Stimulated activated CD8-positive, alpha-beta memory T cell treated with anti-CD3 and anti-CD28 coated beads, Interleukin-7, amount 100 ng/mL, for 1 hour (primary cell): ENCODE measurements at places on chromosomes 3 and 15.
A peak's percentile ranks its signal among the peaks of the same experiment; 100 is the strongest.

- no peak for DNase-seq
These were observed 27.3 kb upstream of the EID1 start for GRCh38 chr15:48850648-48851047.

- no peak for DNase-seq
These were observed 287.1 kb downstream of the SOX2 start for GRCh38 chr3:181998828-181999227.

DNA sequence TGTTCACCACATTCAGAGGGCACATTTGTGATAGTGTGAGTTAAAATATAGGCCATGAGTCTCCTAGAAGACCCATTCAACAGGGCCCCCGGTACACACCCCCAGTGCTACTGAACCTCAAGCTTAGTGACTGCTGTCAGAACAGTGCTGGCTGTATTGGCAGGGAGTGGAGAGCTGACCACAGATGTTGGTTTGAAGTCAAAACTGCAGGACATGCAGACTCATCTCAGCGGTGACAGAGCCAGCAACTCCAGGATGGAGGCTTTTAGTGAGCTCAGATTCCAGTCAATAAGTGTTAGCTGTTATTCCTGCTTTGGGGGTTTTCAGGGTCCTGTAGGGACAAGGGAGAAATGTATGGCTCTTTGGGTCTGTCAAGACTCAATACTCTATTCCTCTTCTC is 29.1 kb downstream of the PRR20G start:
- no peak for DNase-seq

GRCh38 chr3:131898346-131898745 is 136.5 kb downstream of the CPNE4 start:
- DNase-seq, result no peak

- no peak for DNase-seq
These were observed 26.6 kb upstream of the GBE1 start for GRCh38 chr3:81788044-81788443.

GRCh38 chr15:55685286-55685685 is 57.7 kb downstream of the PRTG start:
- no peak for DNase-seq

DNA sequence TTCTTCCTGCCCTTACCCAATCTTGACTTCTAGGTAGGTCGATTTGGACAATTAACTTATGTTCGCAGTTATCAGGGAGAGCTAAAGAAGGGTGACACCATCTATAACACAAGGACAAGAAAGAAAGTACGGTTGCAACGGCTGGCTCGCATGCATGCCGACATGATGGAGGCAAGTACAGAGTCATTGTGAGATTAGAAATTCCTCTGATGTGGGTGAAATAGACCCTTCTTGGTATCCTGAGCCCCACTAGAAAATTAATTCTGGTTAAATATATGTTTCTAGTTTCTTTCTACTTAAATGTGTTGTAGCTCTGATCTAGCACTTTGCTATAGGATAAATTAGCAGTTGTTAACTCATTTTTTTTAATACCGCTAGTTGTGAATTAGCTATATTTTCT is 13.6 kb downstream of the LXN start:
- no peak for DNase-seq

DNA sequence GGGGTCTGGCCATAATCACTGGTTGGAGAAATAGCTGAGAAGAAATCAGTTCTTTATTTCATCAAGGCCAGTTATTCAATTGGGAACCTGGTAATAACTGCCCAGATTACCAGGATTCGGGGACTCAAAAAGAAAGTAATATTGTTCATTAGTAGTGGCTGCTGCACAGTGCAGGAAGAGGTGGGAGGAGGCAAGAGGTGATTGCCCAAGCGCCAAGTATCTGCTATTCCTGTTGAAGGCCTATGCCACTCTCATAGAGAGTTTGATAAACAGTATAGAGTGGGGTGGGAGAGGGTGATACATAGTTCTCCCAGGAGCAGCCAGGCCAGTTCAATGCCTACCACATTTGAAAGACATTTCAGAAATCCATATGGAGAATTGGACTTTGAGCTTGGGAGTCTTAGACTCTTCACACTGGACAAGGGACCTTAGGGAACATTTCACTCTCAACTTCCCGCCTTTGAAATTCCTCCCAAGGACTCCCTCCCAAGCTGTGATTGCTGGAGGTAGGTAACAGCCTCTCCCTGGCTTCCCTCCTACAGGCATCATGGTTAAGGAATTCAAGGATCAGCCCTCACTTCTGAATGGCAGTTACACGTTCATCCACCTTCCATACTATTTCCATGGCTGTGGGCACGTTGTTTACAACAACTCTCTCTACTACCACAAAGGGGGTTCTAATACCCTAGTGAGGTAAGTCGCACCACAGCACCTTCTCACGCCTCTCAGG is 59.8 kb downstream of the GLDN start:
- DNase-seq, result no peak

- DNase-seq, result no peak
These were observed 145.4 kb upstream of the PROK2 start for GRCh38 chr3:71930056-71930991.

DNA sequence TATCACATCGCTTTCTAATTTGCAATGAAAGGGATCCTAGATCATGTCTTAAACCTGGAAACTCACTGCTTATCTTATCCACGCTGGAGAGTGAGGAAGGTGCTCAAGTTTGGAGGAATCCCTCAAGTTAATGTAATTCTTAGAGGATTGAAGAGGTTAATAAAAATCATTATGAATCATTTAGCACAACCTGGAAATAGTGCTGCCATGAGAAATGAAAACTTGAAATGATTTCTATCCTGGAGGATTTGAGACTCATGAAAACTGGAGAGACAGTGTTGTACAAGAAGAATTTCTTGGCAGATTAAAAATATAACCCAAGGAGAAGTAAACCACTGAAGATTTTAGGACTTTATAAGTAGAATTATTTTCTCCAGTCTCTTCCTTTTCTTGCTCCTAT is 125.9 kb downstream of the ADAMTS9 start:
- DNase-seq, result no peak

- DNase-seq, result no peak
These were observed 753.5 kb upstream of the NECTIN3 start for GRCh38 chr3:110318108-110318507.

DNA sequence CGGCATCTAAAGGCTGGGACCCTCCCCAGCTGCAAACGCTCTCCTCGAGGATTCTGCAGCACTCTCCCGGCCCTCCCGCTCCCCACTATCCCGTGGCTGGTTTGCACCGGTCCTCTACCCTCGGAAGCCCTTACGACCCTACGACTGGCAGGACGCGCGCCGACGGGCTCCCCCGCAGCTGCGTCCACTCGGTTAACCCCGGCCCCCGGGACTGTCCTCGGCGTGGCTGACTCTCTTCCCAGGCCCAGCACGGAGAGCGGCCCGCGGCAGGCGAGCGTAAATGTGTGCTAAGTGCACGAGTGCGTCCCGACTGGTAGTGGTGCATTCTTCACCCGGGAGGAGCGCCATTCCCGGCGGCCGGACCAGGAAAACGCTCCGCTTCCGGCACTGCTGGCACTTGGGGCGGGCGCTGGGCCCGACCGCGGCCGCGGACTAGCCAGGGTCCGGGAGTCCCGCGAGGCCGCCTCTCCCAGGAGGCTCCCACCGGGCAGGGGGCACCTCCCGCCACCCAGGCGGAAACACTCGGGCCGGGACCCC is 508 bp downstream of the GORASP1 start:
- DNase-seq, result no peak

GRCh38 chr3:123909785-123910184 is 25.7 kb upstream of the MYLK start:
- no peak for DNase-seq

DNA sequence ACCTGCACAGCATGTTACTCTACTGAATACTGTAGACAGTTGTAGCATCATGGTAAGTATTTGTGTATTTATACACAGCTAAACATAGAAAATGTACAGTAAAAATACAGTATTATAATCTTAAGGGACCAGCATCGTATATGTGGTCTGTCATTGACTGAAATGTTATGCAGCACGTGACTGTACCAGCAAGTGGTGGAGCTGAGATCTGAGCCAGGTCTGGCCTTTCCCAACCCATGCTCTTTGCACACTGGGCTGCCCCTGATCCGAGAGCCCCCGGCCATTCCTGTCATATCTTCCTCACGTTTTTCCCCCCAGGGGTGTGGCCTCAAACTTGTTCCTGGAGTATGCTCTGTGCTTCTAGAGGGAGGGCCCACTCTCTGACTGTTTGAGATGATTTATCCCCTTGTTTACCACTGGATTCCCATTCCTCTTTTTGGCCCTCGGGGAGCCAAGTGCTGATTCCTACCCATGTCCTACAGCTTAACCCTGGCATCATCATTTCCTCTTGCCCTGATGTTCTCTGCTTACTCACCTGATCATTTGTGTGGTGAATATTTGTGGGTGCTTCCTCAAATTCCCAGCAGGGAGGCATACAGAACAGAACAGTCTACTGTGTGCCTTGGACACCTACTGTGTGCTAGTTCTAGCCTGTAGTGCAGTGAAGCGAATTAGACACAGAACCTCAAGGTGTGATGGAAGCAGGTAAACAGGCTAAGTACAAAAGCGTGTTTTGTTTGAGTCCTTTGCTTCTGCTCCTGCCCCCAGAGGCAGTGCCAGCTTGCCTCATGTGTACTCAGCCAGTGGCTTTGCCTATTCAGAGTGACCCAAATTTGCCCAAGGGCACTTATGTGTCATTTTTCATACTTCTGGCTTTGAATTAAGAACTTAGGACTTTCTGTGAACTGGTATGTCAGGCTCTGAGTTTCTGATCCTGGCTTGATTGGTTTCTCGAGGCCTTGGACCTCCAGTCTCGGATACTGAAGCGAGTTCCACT is 21.0 kb downstream of the CSRNP1 start:
- DNase-seq, result no peak

GRCh38 chr3:194370753-194371152 is 1.2 kb upstream of the LRRC15 start:
- no peak for DNase-seq

- no peak for DNase-seq
These were observed 357.3 kb downstream of the ZBTB20 start for GRCh38 chr3:114789803-114790202.

GRCh38 chr3:194306109-194306686 is 44.9 kb downstream of the CPN2 start:
- DNase-seq, result peak; percentile 31

GRCh38 chr3:119293105-119293870 is 895 bp upstream of the ARHGAP31 start:
- no peak for DNase-seq

DNA sequence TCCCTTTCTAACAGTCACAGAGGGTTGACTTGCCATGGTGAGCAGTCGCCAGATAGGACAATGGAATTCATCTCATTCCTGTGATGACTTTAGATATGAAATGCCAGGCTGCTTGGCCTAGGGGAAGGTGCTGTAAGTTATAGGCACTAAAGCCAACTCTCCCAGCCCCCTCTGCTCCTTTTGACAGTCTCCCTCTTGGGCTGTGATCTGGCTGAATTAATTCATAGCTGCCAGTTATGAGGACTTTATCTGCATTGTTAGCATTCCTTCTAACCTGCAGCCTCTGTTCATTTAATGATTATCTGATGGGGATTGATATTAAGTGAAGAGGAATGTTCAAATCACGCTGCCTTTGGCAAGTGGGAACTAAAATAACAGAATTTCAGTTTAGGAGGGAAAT is 427.1 kb upstream of the RASGRP1 start:
- DNase-seq, result no peak

DNA sequence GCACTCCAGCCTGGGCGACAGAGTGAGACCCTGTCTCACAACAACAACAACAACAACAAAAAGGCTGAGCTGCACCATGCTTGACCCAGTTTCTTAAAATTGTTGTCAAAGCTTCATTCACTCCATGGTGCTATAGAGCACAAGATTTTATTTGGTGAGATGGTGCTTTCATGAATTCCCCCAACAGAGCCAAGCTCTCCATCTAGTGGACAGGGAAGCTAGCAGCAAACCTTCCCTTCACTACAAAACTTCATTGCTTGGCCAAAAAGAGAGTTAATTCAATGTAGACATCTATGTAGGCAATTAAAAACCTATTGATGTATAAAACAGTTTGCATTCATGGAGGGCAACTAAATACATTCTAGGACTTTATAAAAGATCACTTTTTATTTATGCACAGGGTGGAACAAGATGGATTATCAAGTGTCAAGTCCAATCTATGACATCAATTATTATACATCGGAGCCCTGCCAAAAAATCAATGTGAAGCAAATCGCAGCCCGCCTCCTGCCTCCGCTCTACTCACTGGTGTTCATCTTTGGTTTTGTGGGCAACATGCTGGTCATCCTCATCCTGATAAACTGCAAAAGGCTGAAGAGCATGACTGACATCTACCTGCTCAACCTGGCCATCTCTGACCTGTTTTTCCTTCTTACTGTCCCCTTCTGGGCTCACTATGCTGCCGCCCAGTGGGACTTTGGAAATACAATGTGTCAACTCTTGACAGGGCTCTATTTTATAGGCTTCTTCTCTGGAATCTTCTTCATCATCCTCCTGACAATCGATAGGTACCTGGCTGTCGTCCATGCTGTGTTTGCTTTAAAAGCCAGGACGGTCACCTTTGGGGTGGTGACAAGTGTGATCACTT is 2.0 kb downstream of the CCR5 start:
- no peak for DNase-seq

- no peak for DNase-seq
These were observed 11.5 kb downstream of the MUC4 start for GRCh38 chr3:195800240-195800639.

GRCh38 chr3:160018959-160019358 is 30.3 kb downstream of the IL12A start:
- no peak for DNase-seq

- DNase-seq, result no peak
These were observed 32.7 kb upstream of the ZFAND6 start for GRCh38 chr15:80026754-80027153.

DNA sequence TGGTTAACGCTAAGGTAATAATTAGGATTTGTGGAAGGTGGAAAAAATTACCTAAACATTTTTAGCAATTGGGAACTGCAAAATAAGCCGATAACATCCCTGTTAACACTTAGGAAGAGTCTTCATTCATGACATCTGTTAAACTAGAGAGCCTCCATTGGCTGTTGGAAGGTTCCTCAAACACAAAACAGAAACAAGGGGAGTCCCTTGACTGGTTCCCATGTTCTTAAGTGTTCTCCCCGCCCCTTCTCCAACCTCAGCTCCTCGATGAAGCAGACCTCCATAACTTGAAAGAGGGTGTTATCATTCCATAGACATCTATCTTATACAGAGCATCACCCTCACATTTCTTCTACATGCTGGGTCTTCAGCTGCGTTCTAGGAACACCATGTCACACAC is 2.5 kb downstream of the SLC22A13 start:
- DNase-seq, result no peak

DNA sequence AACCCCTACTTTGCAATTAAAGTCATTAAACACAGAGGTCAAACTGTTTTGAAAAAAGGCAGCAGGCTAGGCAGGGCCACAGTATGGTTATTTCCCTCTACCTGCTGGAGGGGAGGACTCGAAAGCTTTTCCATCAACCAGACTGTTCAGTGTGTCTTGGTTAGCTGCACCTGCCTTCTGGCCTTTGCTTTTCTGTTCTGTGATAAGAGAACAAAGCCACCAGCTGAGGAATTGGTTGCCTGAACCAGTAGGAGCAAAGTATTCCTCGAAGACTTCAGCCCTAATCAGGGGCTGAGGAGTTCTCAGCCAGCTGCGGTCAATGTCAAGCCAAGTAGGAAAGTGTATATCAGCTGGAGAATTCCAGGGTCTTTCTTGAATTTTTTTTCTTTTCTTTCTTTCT is 132.5 kb downstream of the SOX2 start:
- no peak for DNase-seq

GRCh38 chr3:4856136-4856535 is 123.1 kb upstream of the BHLHE40 start:
- no peak for DNase-seq
